ENCODE measurements at places on chromosomes 16 and 17.
A peak's percentile ranks its signal among the peaks of the same experiment; 100 is the strongest.

- no peak for DNase-seq
These were observed 25.3 kb downstream of the IGFBP4 start for GRCh38 chr17:40468560-40468959.

DNA sequence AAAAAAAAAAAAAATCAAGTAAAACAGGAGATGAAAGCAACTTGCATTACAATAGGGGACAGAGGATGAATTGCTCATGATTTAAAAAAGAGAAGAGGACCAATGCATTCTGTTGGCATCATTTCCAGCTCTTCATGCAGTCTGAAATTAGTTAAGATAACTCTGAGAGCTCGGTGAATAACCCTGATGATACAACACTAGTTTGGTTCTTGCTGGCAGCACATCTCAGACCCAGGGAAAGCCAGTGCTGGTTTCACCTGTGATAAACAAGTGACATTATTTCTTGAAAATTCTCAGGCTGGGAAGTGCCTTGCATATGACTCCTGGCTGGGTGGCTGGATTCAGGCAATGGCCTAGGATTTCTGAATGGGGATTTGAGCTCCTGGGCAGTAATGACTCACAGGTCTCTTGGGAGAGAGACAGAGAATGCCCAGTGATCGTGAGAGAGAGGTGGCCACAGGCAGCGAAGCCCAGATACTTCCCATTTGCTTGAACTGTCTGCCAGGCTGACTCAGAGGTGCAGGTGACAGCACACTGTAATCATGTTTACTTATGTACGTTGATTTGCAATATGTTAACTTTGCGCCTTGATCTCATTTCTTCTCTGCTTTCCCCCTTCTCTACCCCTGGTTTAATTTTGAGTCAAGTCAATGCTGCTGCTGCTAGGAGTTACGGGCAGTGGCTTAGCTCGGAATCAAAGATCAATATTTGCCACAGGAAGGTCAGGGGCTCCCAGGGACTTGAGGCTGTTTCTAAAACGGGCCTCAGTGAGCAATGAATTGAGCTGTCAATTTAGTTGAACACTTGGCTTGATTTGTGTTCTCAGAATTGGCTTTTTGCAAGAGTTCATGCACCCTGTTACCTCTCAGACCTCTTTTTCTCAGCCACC lies 27.1 kb downstream of the ARSG start:
- DNase-seq = no peak

DNA sequence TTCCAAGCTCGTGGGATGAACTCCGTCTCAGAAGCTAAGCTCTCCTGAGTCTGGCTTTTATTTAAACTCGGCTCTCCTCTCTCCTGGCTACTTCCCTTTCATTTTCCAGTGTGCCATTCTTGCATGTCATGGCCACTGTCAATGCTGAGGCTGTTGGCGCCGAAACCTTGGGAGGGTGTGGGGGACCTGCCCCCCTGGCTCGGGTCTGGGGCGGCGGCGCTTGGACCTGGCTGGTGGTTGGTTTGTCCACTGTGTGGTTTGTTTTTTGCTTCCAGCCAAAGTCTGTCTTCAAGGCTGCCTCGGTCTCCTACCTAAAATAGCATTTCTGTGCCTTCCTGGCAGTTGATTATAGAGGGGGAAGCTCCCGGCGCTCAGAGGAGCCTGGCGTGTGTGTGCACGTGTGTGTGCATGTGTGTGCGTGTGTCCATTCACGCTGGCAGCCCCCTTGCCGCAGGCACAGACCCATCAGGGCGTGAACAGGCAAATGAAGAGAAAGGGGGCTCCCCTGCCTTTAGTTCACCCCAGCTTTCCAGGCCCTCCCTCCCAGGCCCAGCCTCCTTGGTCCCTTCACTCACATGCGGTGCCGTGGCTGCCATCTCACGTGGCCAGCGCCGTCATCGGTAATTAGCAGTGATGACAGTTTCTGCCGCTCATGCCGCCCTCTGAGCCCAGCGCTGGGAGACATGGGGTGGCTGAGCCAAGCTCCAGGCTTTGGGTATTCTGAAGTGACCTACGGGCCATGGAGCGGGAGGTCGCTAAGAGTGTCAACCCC lies 179.9 kb downstream of the SEC14L1 start:
- no peak for DNase-seq

DNA sequence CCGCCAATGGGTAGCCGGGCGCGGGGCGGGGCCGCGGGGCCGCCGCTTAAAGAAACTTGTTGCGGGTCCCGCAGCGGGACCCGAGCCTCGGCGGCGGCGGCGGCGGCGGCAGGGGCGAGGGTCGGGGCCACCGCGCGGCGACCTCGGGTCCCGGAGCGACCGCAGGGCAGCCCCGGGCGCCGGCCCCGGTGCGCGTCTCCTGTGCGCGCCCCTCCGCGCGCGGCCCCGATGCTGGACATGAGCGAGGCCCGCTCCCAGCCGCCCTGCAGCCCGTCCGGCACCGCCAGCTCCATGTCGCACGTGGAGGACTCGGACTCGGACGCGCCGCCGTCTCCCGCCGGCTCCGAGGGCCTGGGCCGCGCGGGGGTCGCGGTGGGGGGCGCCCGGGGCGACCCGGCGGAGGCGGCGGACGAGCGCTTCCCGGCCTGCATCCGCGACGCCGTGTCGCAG lies at the start of gene SOX8:
Gene SOX8, plus strand, starts transcription at position 76 of the 450 bp plus-strand sequence. Its CDS starts 153 bp downstream, at position 229.
- DNase-seq = no peak

- no peak for DNase-seq
These were observed 258.6 kb downstream of the HS3ST3B1 start for GRCh38 chr17:14559264-14560119.

GRCh38 chr17:35541434-35541833 lies 4.0 kb upstream of the SLFN12L start:
- no peak for DNase-seq

DNA sequence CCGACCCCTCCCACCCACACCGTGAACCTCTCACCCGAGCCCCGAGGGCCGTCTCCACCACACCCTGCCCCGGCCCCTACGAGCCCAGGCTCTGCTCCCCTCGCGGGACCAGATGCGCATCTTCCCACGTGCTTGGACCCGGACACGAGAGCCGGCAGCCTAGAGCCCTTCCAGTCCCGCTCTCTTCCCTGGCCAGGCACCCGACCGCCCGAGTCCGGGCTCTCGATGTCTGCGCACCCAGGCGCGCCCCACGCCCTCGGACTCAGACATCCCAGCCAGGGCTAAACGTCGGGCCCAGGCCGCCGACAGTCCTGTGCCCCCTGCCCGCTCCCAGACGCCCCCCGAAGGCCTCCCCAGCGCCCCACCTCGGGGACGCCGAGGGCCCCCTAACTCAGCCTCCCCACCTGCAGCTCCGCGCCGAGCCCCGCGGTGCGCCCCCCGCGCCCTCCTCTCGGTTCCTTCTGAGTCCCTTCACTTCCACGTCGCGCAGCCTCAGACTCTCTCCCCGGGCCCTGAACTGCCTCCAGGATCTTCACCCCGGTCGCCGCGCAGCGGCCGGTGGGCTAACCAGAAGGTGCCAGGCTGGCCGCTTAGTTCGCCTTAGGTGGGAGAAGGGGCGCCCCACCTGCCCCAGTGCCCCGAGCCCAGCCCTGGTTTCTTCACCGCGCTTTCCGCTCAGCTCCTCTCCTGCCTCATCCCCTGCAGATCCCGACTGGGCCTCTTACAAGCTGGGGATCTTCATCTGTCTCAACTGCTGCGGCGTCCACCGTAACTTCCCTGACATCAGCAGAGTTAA lies 688 bp downstream of the ADAP2 start:
- no peak for DNase-seq

DNA sequence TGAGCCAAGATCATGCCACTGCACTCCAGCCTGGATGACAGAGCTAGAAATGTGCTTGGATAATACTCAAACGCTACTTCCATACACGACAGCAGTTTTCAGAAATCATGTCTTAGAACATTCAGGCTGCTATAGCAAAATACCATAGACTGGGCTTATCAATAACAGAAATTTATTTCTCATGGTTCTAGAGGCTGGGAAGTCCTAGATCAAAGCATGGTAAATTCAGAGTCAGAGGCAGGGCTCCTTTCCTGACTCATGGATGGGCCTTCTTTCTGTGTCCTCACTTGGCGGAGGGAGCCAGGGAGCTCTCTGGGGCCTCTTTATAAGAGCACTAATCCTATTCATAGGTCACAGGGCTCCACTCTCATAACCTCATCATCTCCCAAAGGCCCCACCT lies 24.5 kb upstream of the HERPUD1 start:
- no peak for DNase-seq

GRCh38 chr17:81500047-81500446 lies 12.6 kb downstream of the ACTG1 start:
- no peak for DNase-seq

- DNase-seq = peak; percentile 42
These were observed 6.5 kb upstream of the NUBP1 start for GRCh38 chr16:10737068-10737625.

- DNase-seq = no peak
These were observed 925.4 kb downstream of the CDH11 start for GRCh38 chr16:64196444-64196843.

- DNase-seq = no peak
These were observed 9.8 kb downstream of the HID1 start for GRCh38 chr17:74962622-74963394.

- peak; percentile 2 for DNase-seq
These were observed 19.5 kb downstream of the PCTP start for GRCh38 chr17:55770196-55770870.

- DNase-seq = no peak
These were observed 8.5 kb downstream of the ALDH3A2 start for GRCh38 chr17:19656851-19657581.

GRCh38 chr17:28394337-28395116 lies 11.5 kb downstream of the SLC46A1 start:
- no peak for DNase-seq

DNA sequence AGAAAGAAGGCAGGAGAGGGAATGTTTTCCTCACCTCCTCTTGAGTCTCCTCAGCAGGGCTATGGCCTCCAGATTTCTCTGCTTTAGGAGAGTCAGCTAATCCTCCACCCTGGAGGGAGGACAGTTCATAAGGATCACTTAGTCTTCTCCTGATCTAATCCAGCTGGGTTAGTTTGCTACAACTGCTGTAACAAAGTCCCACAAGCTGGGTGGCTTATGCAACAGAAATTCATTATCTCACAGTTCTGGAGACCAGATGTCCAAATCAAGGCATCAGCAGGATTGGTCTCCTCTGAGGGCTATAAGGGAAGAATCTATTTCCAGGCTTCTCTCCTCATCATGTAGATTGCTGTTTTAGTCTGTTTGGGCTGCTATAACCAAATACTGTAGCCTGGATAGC lies 40.6 kb upstream of the XYLT1 start:
- DNase-seq = no peak

GRCh38 chr17:15340966-15341365 lies 431 bp downstream of the TEKT3 start:
- DNase-seq = no peak

DNA sequence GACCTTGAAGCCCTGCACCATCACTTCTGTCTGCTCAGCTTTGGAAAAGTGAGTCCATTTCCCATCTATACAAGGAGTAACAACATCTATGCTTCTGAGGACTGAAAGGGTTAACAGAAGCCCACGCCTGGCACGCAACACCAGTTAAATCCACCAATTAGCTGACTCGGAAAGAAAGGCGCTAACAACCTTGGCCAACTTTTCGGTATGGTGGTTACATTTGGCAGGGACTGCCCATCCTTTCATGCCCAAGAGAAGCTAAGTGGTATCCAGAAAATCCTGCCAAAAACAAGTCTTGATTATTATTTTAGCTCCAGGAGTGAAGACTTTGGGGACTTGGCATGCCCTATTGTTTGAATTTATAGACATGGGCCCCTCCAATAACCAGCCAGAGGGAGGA lies 202.3 kb upstream of the RPL38 start:
- DNase-seq = peak; percentile 96

- DNase-seq = no peak
These were observed 22.0 kb upstream of the FLCN start for GRCh38 chr17:17258998-17259397.

DNA sequence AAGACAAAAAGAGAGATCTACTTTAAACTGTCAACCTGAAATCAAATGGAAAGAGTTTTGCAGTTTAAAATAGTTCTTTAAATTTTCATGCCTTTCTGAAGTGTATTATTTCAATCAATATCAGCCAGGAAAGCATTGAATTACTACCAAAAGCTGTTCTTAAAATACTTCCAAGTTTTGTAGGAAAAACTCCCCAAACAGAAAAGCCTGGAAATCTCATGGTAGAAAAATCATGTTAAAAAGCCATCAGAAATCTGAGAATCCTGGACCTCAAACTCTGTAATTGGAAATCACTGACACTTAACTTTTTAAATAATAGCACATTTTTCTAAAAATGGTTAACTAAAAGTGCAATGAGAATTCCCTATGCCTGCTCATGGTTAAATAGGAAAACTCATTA lies 63.3 kb upstream of the CNTNAP4 start:
- no peak for DNase-seq

GRCh38 chr17:14446825-14447224 lies 145.9 kb downstream of the HS3ST3B1 start:
- DNase-seq = no peak

GRCh38 chr16:583470-583814 lies 6.4 kb upstream of the RAB40C start:
- DNase-seq = no peak

GRCh38 chr16:50996830-50997186 lies 154.3 kb downstream of the SALL1 start:
- no peak for DNase-seq

- DNase-seq = no peak
These were observed 12.8 kb downstream of the BAHCC1 start for GRCh38 chr17:81408049-81408448.

DNA sequence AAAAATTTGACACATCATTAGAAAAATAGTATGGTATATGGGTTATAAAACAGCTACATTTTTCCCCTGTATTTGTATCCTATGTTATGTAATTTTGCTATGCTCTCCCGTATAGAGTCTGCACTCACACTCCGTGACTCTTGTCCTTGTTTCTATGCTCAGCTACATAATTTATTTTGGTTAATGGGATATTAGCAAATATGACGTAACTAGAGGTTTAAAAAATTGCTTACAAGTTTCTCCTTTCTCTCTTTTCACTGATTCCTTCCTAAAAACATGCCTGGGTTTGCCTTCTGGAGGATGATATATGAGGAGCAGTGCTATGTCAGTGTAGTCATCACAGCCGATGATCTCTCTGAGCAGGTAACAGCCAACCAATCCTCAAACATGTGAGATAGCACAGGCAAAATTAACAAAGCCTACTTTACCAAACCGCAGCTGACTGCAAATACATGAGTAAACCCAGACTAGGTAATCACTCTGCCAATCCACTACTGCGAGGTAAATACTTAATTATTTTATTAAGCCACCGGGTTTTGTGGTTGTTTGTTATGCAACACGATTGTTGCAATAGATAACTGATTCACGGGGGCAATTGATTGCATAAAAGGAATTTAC lies 126.9 kb downstream of the KIF2B start:
- DNase-seq = no peak

All from NCI-H446 treated with DMSO at 0.1 percent for 48 hours (cell line).